Fibroblast of upper back skin (primary cell): ENCODE measurements at places on chromosomes 13 and 19.

DNA sequence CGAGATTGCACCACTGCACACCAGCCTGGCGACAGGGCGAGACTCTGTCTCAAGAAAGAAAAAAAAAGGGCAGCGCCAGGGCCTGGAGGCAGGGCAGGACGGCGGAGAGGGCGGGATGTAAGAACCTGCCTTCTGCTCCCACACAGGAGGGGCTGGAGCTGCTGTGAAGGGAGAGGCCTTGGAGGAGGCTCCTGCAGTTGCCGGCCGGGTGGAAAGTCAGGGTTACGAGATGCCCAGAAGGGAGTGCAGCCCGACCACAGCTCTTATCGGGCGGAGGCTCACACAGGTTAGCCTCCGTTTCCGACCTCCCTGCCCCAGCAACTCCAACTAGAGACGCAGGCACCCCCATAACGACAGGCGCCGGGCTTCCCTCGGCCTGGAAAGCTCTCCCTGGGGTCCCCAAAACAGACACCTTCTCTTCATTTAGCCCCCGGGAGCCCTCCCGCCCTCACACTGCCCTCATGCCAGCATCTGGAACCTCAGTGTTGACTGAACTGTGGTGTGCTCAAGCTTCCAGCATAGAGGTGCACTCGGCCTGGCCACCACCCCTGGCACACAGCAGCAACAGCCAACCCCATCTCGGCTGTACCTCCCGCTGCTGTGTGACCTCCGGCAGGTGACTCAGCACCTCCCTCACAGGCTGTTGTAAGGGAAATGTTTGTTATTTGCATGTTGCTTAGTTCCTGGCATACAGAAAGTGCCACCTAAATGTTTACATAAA, 1.4 kb downstream of the PLPP2 start:
- DNase-seq, result no peak

DNA sequence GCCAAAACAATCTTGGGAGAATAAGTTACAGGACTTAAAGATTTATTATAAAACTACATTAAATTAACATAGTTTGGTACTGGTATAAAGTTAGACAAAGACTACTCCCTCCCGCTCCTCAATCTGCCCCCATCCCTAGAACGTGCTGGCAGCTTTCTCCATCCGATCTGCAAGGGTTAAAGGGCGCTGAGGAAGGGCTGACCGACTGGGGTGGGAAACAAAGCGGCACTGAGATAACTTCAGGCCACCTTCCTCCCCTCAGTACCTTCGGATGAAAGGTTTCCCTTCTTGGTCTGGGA, 790 bp upstream of the SUGT1 start:
- no peak for DNase-seq

- DNase-seq, result no peak
Observed at GRCh38 chr19:51434456-51434855, 17.0 kb upstream of the SIGLEC10 start.

DNA sequence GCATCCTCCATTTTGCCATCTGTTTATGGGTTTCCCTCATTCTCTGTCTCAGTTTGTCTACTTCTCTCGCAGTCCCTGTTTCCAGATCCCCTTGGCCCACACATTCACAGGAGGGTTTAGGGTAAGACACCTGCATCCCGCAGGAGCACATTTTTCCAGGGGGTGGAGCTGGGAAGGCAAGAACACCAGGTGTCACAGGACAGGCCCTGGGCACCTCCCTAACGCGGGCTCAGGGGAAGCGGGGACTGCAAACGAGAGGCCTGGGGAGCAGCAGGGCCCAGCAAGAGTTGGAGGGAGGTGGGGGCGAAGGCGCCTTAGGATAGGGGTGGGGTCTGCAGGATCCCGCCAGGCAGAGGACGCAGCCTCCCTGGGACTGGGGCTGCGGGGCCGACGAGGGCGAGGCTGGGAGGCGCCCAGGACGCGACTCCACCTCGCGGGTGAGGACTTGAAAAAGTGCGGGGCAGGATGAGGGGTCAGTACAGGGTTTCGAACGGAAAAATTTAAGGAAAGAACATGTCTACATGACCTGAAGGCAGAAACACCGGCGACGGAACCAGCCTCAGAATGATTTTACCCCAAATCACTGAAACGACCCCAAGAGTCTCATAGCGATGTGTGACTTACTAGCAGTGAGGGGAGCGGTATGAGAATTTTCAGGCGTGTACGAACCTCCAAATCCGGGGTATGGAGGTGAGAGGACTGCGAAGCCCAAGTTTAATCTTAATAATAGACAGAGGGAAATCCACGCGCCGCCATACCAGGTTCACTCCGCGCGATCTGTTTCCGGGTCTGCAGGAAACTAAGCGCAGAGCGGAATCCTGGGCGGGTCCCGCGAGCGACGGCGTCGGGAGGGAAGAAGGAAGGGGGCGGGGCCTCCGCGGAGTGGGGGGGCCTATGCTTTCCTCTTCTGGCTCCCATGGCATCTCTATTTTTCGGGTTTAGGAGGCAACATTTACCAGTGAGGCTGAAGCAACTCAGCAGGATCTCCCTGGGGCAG, 7.1 kb upstream of the ERVV-2 start:
- peak; percentile 3 for DNase-seq

- DNase-seq, result no peak
Observed at GRCh38 chr19:7820588-7820987, 9.4 kb upstream of the EVI5L start.

- no peak for DNase-seq
Observed at GRCh38 chr19:2488405-2488941, 12.5 kb downstream of the GADD45B start.

DNA sequence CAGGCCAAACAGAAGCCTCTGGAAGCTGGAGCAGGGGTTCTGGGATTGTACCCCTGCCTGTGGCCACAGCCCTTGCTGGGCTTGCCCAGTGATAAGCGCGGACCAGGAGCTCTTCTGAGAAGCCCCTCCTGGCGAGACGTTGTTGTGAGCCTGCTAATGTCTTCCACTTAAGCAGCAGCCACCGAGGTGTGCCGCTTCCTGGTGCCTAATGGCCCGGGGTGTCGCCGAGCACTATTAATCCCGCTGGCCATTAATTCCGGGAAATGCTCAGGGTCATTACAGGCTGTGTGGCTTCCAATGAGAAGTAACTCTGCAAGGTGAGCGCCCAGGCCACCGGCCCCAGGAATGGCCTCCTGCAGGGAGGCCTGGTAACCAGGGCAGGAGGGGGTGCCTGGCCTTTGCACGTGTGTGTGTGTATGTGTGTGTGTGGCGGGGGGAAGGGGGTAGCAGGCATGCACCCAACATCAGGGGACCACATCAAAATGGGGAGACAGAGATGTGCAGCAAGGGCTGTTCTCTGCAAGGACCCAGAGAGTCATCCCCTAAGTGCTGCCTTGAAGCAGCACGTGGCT, 175.0 kb downstream of the URI1 start:
- no peak for DNase-seq

GRCh38 chr13:46478651-46479050, 74.3 kb upstream of the LRCH1 start:
- no peak for DNase-seq

- no peak for DNase-seq
Observed at GRCh38 chr13:56735537-56735942, 405.2 kb upstream of the PRR20A start.

DNA sequence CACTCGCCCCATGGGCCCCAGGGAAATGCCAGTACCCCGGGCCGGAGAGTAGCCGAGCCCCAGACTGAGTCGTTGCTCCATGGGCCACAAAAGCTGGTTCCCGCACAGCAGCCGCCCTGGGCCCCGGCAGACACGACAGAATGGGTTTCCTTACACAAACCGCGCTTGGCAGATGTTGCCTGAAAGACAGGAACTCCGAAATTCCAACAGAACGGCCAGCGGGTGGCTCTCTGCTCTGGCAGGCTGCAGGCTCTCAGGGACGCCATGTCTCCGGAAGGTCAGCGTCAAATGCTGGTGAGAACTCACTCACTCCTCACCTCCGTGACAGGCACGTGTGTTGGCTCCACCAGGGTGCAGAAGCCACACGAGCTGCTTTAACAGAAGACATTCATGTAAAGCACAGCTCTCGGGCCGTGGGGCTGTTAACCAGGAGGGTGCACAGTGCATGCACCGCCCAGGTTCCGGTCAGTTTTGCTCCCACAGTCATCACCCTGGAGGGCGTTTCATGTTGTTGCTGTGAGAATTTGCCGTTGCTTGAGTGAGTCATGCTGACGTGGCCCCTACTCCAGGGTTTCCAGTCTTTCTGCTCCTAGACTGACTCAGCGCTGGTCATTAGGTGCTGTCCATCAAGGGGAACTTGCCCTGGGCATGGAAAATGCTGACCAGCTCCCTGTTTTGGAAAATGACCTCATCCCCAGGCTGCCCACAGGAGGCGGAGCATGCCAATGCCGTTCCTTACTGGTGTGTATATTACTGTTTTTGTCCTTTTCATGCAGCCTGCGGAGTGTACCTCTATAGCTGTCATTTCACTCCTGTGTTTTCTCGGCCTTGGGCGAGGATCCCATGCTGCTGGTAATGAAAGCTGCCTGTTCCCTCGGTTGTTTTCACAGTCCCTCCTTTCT, 44.8 kb downstream of the ANKRD10 start:
- DNase-seq, result peak; percentile 98

DNA sequence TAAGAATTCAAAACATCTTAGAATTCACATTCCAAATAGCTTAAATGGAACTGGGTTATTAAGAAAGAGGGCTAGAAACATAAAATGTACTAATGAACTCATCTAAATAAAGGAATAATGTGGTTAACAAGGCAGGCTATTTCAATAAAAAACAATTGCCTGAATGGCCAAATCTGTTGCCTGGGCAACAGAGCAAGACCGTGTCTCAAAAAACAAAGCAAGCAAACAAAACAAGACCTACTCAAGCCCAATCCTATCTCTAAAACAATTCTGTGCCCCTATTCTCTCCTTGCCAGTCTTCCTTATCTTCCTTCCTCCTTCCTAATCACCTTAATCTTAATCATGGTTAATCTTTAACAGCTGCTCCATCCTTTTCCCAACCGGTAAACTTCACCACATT, 12.1 kb downstream of the IGFL1 start:
- no peak for DNase-seq

- peak; percentile 99 for DNase-seq
Observed at GRCh38 chr13:26221721-26222519, at the start of gene RNF6. RNF6 (minus strand) TSS chr13:26222314; CDS start chr13:26219649, 2,665 bp downstream.

GRCh38 chr13:48892688-48893075, 83.0 kb upstream of the FNDC3A start:
- DNase-seq, result peak; percentile 2

- DNase-seq, result peak; percentile 85
Observed at GRCh38 chr19:11138601-11139300, 16.8 kb downstream of the SPC24 start.

GRCh38 chr13:24168979-24169378, 8.5 kb downstream of the SPATA13 start:
- DNase-seq, result no peak

GRCh38 chr13:42266473-42266872, 5.5 kb upstream of the AKAP11 start:
- peak; percentile 69 for DNase-seq

DNA sequence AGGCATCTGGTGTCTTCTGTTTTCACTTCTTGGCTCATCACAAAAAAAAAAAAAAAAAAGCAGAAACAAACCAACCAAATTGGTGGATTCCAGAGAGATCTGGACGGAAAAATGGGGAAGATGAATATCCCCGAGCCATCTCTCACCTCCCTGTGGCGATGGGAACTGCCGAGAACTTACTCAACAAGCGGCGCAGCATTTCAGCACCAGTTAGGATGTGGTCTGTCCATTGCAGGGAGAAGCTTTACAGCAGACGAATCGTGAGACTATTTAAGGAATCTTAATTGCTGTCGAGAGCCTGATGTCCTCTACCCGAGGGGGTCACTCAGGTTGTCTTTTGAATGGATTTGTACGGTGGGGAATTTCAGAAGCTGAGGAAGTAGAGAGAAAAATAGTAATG, 17.3 kb upstream of the KDM4B start:
- DNase-seq, result no peak

DNA sequence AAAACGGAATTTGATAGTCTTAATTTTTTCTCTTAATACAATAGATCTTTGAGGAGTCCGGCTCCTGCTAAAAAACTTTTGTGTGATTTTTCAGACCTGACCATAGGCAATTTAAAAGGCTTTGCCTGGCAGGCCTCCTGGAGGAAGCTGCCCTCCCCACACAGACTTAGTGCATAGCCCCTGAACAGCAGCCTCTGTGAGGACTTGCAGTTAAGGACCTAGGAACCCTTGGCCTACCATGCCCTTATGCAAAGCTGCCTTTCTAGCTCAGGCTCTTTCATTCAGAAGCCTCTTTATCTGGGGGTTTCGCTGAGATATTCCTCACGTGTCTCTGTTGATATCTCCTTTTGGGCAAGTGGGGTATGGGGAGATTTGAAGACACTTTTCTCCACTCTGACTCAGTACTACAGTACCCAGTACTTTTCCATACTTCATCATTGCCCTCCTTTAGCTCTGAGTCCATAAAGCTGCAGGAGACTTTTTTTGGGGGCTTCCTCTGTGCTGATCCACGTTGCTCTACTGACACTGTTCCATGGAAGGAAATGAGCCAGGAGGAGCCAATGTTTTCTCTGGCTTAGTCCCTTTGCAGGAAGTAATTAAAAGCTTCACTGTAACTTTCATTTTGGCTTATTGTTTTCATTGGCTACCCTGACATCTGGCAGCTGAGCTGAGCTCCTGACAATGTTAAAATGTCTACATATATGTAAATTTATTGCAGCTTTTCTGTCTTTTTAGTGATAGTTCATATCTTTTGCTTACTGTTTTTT, 283.1 kb downstream of the TDRD3 start:
- DNase-seq, result no peak

GRCh38 chr13:90120026-90120425, 1227.5 kb upstream of the MIR17HG start:
- no peak for DNase-seq

DNA sequence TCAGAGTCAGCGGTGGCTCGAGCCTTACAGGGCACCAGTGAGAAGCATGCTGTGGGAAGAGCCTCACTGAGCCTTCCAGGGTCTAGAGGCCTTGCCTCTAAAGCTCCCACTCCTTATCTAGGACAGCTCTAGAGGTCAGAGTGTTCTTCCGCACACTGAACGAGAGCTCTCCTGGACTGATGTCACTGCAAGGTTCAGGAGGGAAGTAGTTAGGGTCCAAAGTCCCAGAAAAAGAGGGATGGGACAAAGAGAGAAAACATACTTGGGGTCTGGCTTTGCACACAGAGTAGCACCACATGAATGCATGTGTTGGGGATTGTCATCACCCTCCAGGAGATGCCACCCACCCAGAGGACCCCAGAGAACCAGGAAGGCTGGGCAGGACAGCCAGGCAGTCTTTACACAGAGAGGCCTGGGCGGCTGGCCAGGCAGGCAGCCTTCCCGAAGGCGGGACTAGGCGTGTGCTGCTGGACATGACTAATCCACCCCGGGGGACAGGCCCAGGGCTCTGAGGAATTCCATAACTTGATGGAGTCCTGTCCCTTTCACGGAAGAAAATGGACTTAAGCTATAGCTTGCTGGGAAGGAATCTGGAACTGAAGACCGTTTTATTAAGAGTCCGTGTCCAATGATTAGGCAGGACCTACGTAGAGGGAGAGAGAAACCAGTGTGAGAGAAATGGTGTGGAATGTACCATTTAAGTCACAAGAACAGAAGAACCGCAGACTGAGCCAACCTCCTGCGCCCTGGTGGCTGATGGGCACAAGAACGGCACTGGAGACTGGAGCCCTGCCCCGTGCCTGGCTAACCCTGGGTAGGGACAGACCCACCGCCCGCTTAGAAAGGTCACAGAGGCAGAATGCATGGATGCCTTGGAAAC, 16.6 kb upstream of the EPHX3 start:
- DNase-seq, result peak; percentile 91
